ENCODE measurements at places on chromosomes 5 and 9. TPM values are rescaled to one million over a fixed set of nuclear protein-coding genes. Genes with fewer than 3 reads are reported as not detected.
A peak's percentile ranks its signal among the peaks of the same experiment; 100 is the strongest.

GRCh38 chr9:70816316-70816715, 305.1 kb downstream of the TRPM3 start:
- no peak for DNase-seq

GRCh38 chr9:126461029-126461428, 134.4 kb downstream of the MVB12B start:
- DNase-seq, result no peak

DNA sequence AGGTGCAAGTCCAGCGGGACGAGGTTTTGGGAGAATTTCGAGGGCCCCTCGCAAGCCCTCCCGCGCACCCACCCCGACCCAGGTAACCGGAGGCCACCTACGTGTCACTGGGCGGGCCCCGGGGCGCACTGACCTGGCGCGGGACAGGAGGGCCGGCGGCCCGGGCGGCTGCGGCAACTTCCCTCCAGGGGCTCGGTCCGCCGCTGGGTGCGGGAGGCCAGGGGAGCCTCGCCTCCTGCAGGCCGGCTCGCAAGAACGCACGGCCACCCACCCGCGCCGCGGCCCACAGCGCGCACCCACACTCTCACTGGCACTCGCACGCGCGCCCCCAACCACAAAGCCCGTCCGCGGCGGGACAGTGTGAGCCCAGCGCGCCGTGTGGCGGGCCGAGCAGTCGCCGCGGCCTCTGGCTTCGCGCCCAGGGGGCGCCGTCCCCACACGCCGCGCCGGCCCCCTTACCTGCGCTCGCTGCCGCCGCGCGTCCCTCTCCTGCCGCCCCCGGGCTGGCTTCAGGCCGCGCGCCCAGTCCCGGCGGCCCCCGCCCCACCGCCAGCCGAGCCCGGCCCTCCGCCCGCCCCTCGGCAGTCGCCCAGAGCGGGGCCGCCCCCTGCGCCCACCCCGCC, 451 bp downstream of the LPAR1 start:
- DNase-seq, result peak; percentile 34

- DNase-seq, result no peak
These were observed 4.6 kb upstream of the SAR1B start for GRCh38 chr5:134637116-134637721.

DNA sequence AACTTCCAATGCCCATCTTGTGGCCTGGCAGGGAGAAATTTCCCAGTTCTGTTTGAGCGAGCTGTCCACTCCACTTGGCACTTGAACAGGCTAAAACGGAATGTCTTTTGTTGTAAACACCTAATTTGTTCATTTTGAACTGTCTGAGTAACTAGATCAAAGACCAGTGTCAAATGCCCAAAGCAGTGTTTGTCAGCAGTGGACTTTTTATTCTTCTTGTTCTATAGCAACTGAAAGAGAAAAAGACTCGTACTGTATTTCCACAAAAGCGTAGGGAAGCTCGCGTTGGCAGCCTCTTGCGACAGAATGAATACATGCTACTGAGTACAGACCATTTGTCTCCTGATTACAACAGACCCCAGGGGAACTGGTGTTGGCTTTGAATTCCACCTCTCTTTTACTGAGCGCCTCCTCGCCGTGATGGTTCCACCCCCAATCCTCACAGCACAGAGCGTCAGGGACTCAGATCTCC, 601.8 kb upstream of the ZNF608 start:
- peak; percentile 44 for DNase-seq

GRCh38 chr5:96577909-96578308, 84.3 kb upstream of the CAST start:
- DNase-seq, result no peak

DNA sequence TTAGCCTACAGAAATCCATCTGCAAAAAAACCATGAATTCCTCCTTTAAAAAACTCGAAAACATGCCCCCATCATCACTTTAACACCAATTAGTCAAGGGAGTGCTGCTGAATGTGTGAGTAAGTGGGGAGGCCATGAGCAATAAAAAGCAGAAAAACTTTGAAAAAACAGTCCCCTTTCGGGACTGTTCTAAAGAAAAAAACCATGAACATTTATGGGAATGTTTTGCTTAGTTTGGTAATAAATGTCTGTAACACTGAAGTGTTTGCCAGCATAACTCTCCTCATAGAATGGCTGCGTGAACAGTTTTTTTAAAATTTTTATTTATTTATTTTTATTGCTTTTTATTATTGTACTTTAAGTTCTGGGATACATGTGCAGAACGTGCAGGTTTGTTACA, 99.4 kb upstream of the TARS1 start:
- DNase-seq, result no peak

DNA sequence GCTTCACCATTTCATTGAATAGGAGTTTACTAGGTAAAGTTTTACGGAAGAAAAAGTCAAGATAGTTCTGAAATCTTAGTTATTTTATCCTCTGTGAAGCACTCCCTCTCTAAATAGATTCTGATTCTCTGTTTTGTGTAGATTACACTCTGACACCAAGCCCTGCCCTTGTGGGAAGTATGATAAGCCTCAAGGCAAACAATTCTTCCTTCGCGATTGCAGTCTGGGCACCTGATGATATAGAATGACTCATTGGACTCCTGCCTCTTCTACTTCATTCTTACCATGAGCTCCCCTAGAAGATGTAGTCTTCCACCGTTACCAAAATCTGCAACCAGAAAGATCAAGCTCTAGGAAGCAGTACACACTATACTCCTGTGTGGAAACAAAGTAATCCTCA, 626.9 kb upstream of the PTGER4 start:
- DNase-seq, result no peak

GRCh38 chr5:32151198-32151597, 22.9 kb downstream of the GOLPH3 start:
- DNase-seq, result no peak

DNA sequence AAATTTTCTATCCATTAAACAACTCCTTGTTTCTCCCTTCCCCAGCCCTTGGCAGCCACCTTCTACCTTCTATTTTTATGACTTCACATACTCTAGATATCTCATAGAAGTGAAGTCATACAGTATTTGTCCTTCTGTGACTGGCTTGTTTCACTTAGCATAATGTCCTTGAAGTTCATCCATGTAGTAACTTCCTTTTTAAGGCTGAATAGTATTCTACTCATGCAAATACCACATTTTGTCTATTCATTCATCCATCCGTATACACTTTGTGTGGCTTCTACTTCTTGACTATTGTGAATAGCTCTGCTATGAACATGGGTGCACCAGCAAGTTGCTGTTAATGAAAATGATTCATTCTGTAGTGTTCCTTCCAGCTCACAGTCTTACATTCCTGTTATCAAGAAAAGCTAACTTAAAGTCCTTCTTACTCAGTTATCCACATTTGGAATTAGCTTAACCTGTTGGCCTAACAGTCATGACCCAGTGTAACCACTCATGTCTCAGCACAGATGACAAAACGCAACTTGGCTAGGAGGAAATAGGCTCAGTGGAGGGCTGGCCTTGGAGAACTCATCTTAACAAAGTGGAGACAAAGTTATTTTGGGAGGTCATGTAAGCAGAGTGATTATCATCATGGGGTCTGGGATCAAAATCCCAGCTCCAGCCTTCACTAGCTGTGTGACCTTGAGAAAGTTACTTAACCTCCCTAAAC, 129.7 kb upstream of the MAP3K1 start:
- DNase-seq, result no peak

- no peak for DNase-seq
These were observed 32.5 kb downstream of the SHB start for GRCh38 chr9:38036359-38037084.

GRCh38 chr5:15598294-15598902, 98.4 kb downstream of the FBXL7 start:
- DNase-seq, result no peak

DNA sequence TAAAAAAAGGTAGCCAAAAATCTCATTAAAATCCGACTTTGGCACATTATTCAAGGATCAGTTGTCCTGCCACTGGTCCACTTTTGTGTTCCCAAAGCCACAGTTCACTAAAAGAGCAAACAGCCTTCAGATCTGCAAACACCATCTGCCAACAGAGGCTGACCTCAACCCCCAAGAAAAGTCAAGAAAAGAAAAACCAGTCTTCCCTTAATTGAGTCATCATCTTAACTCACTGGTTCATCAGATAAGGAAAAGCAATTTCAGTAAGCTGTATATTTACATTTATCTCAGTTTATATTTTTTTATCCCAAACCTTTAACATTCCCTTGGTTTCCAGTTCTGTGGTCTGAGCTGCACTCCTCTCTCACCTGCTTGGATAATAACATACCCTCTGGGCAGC, 21.2 kb downstream of the RASEF start:
- DNase-seq, result no peak

DNA sequence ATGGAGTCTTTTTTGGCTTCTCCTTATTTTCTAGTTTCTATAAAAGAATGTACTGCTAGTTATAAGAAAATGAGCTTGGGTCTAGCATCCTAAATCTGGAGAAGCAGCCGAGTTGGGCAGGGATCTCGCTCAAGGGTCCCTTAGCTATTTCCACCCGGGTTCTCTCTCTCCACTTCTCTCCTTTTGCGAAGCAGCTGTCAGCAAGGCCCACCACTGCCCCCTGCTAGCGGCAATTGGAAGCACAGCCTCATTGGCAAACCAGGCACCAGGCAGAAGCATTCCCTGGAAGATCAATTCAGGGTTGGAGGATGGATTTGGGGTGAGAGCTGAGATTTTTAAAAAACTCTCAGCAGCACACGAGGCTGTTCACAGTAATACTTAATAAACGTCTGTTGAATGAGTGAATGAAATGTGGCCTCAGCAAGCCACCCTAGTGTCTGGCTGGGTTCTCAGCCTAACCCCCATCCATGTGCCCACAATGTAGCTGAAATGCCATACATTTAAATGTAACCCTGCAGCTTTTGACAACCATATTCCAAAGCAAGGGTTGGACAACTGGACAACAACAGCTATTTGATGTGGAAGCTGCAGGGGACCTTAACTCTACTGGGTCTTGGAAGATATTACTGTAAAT, 34.6 kb upstream of the TNIP1 start:
- DNase-seq, result peak; percentile 78

DNA sequence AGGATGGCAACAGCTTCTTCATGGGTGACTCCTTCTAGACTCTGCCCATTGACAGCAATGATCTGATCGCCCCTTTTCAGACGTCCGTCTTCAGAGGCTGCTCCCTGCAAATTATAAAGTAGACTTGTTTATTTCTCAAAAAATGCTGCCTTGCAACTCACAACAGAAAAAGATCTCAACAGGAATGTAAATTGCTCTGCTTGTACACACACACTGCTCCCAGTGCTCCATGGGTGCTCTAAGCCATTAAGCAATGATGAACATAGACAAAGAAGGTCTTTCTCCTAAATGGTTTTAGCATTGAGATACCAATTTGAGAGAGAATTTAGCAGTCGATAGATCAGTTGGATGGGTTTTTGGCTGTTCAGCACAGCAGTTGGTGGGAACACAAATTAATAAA, 172.5 kb downstream of the MPDZ start:
- no peak for DNase-seq

DNA sequence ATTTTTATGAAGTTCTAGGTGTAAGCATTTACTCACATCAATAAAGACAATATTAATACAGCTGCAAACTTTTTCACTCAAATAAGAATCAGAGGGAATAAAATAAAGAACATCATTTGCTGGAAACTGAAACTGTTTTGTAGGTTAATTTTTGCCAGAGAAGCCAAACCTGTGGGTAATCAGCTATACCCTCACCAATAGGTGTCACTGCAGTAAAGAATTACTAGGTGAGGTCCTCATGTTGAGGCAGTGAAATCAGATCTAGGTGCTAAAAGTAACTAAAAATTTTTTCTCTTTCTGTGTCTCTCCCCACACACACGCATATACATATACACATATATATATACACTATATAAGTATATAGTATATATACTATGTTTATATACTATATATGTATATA, 1016.3 kb upstream of the SEMA6A start:
- DNase-seq, result no peak

DNA sequence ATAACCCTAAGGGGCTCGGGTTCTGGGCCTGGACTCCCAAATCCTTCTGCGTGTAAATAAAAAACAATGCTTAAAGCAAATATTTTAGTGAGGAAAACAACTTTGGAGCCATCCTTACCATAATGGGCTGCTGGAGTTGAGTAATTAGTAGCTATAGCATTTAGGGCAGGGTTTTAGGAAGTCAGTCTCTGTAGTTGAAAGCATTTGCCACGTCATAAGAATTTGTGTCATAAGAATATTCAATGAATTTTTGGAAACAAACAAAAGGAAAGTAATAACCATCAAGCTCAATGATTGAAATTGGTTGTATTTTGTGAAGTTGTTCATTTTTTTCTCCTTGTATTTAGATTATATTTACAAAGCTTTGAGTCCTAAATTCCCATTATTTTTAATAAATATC, 114.8 kb upstream of the ELL2 start:
- no peak for DNase-seq

The DUSP1 gene
- total RNA-seq, result 55.7 TPM

The NR6A1 gene
- 1.3 TPM for total RNA-seq

The C6 gene
- 42.0 TPM for total RNA-seq

The NINJ1 gene
- 41.6 TPM for total RNA-seq

The PCDHGB5 gene
- 8.2 TPM for total RNA-seq

The FAT2 gene
- total RNA-seq, result 0.02 TPM

The SV2C gene
- not detected for total RNA-seq

The PCDHA9 gene
- 0.15 TPM for total RNA-seq

The SPINK6 gene
- not detected for total RNA-seq

The PCDHGA1 gene
- total RNA-seq, result 5.0 TPM

The IL9 gene
- total RNA-seq, result not detected

All from heart right ventricle (tissue), 16 donors.